ENCODE measurements at places on chromosomes 6 and 20.

GRCh38 chr6:127096167-127096566 is 22.3 kb upstream of the RSPO3 start:
- no peak for DNase-seq

DNA sequence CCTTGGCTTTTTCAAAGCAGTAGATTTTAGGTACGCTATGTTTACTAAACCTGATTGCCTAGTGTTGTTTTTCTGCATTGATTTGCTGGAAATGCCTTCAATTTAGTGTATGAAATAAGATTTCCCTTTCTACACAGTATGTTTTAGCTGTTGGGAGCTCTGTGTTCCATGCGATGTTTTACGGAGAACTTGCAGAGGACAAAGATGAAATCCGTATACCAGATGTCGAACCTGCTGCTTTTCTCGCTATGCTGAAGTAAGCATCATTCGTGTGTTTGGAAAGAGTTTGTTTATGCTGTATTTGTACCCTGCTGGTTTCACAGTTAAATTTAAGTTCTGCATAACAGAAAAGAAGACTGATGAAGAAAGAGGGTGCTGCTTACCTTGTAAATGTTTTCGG is 1.9 kb downstream of the BTBD3 start:
- no peak for DNase-seq

DNA sequence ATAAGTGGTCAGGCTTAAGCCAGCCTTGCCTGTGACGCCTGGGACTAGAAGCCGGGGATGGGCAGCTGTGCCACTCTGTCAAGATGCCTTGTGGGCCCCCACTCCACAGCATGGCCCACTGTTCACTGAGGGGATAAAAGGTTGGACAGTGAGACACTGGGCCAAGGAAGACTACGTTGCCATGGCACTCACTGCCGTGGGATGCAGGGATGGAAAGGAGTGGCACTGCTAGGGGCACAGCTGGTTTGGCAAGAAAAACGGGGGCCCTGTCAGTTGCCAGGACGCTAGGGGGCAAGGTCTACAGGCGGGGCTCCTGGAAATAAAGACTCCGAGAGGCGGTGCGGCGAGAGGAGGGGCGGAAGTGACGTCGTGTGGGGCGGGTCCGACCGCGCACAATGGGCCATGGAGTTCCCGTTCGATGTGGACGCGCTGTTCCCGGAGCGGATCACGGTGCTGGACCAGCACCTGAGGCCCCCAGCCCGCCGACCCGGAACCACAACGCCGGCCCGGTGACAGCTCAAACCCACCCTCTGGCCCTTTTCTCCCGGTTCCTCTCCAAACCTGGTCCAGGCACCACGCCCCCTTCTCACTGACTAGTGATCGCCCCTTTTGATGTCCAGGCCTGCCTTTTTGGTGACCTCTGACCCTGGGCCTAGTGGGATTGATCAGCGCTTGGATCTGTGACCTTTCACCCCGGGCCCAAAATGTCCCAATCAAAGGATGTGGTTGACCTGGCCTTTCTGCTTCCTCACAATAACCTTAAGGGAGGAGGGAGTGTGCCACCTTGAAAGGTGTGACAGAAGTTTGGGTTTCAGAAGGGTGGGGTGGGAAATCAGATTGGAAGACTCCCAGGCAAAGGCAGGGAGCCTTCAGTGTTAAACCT is at the start of gene ATAT1:
Gene ATAT1, plus strand, starts transcription at position 391 of the 883 bp plus-strand sequence.
- DNase-seq = no peak

- DNase-seq = no peak
These were observed 2.9 kb upstream of the HIVEP2 start for GRCh38 chr6:142947714-142948480.

- DNase-seq = no peak
These were observed 88.2 kb upstream of the DST start for GRCh38 chr6:56730663-56731529.

DNA sequence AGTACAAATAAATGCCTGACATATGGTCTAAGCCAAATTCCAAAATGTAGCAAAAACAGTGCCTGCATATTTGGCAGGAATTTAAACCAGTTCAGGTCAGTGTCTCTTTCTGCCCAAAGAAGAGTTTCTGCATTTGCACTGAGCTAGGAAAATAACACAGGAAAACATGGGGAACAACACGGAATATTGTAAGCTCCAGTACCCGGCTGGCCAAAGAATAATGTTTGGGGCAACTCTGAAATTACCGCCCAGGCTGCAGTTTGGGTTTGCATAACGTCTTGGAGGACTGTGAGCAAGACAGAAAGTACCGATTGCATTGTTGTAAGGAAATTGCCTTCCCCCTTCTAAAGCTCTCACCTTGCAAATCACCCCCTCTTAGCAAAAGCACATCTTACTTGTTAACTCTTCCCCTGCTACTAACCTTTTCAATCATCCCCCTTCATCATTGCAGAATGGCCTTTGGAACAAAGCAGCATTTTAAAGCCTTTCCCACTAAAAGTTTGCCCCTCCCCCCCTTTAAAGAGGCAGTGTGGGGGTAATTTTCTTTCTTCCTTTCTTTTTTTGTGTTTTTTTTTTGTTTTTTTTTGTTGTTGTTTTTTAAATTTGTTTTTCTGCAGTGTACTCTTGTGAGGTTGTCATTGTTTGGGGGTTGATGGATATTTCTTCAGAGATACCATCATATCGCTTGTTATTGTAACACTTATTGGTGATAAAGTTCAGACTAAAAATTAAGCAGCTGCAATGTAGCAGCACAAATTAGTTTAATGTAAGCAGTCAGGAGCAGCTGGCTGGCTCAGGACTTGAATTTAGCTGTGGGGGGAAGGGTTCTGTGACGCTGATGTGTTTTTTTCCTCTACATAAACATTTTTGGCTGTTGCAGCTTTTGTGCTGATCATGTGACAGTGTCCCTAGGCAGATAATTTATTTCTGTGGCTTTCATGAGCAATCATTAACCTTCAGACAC is 100.0 kb upstream of the CITED2 start:
- peak; percentile 84 for DNase-seq

- no peak for DNase-seq
These were observed 24.7 kb downstream of the ENTPD6 start for GRCh38 chr20:25220021-25220730.

DNA sequence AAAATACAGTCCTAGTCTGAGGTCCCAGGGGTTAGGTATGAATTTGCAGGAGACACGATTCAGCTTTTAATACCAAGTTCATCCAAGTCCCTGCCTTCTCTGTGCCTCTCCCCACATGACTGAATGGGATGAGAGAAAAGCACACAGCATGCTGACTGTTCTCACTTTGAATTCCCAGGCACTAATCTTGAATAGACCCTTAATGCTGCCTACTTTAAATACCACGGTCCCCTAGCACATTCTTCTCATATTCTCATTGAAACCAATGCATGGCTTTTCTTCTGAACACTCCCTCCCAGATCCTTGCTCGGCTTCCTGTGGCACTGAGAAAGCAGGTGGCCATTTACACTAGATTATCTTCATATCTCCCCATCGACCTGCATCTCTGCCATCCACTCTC is 30.1 kb upstream of the SCAF8 start:
- DNase-seq = no peak

DNA sequence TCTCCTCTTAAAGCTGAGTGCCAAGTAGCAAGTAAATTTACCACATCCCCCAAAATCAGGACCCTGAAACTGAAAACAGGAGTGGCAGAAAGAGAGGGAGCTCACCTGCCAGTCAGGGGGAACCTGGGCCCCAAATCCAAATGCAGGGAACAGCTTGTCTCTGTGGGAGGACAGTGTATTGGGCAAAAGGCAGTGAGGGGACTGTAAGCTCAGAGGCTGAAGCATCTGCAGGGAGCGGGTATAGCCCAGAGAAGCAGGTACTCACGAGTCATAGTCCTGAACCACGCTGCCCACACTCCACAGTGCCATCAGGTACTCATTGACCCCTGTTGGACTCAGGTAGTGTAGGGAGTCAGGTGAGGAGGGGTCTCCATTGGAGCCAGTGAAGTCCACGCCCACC is 15.0 kb downstream of the SPAG4 start:
- DNase-seq = no peak

DNA sequence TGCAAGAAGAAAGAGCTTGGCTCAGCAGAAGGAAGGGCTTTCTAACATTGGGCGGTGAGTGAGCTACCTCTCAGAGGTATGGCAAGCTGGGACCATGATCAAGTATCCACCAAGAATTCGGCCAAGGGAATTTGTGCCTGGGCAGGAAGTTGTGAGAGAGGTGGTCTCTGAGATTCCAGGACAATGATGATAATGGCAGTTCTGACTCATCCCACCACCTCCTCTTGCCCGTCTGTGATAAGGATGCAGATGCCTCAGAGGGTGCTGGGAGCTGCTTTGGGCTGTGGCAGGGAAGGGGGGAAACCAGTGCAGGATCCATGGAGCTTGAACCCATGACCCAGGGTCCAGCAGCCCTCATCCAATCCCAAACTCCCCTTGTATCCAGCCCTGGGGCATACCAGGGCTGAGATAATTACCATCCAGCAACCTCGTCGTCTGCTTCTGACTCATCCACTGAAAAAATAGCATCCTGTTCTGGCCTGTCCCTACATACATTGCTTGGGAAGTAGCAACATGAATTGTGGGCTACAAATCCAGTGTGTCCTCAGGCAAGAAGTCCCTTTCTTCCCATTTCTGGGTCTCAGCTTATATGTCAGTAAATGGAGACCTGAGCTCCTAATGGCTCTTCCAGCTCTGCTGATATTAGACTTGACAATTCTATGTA is 5.9 kb downstream of the TGM6 start:
- DNase-seq = no peak

- no peak for DNase-seq
These were observed 3.1 kb downstream of the NCOA7 start for GRCh38 chr6:125793863-125794262.

DNA sequence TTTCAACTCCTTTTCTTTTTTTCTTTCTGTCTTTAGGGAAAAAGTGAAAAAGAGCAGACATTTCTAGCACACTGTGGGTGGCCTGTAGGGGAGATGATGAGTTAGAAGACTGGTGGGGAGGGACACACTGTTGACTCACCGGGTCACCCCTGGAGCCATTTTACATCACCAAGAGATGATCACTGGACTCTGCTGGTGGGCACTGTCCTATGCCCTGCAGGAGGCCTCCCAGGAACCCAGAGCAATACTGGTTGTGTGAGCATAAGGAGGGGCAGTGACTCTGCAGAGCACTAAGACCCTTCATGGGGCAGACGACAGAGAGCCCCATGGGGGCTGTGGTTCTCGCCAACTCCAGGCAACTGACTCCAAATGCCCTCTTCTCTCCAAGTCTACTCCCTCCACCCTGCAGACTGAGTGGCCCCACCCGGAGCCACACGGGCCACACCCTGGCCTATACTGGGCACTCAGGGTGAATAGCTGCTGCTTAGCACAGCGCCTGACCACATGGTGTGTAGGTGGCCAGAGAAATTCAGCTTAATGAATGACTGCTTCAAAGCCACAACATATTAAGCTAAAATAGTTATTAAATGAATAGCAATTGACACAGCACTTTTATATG is 177.5 kb downstream of the CDC5L start:
- no peak for DNase-seq

DNA sequence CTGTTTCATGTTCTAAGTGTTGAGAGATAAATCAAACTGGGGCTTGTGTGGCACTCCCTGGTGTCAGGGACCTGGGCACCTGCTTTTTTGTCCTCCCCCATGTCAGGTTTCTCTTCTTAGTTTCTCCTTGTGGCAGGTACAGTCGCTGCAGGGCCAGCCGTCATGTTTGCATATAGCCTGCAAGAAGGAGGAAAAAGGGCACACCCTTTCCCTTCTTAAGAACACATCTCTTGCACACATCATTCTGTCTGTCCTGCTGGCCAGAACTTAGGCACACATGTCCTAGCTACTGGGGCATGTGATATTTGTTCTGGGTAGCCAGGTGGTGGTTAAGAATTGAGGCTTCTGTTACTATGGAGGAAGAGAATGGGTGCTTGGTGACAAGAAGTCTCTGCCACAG is 27.9 kb downstream of the CDC5L start:
- DNase-seq = no peak

- DNase-seq = no peak
These were observed 29.2 kb downstream of the MDN1 start for GRCh38 chr6:89790403-89790802.

GRCh38 chr20:6519556-6519955 is 247.9 kb upstream of the BMP2 start:
- no peak for DNase-seq

GRCh38 chr20:40689100-40689942 is at the start of gene MAFB:
Gene MAFB (minus strand): TSS chr20:40689236. CDS start chr20:40688850, 386 bp downstream.
- peak; percentile 80 for DNase-seq

GRCh38 chr20:35307666-35308653 is 15.7 kb upstream of the FAM83C start:
- DNase-seq = no peak

DNA sequence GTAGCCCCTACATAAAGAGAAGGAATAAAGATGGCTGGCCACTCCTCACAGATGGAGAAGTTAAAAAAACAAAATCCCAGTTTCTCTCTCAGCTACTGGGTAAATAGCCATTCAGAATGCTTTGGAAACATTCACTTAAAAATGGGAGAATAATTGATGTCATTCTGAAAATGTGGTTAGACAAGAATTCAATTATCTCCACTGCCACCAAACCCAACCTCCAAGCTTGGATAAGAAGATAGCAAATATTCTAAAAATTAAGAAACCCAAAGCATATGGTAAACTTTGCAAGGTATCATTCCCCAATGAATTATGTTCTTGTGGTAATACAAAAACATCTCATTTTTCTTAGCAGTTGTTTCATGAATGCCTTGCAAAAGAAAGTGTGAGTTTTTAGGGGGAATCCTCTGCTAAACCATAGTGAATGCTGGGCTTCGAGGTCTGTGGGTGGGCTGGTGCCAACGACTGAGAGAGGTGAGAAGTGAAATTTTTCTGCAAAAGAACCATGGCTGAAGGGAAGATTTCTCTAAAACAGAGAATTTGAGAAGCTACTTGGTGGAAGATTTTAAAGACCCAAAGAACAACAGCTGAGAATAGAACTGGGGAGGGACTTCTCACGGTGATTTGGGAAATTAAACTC is 497.9 kb upstream of the JARID2 start:
- DNase-seq = no peak

- no peak for DNase-seq
These were observed 59.2 kb upstream of the DUSP22 start for GRCh38 chr6:232982-233640.

DNA sequence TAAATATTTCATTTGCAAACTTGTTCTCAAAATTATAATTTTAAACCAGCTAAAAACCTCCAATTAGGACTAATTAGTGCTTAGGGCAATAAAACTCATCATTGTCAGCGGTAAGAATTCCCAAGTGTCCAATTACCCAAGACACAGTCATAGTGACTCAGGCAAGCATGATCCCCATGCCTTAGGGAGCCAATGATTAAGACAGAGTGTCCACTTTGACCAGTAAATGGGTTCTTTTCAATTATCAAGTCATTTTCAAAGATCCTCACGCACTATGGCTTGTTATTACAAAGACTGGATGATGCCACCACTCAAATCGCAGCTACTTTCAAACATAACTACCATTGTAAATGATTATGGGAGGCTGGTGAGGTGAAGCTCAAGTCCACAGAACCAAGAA is 114.0 kb downstream of the BFSP1 start:
- no peak for DNase-seq

- DNase-seq = no peak
These were observed 17.5 kb upstream of the FAM110A start for GRCh38 chr20:815914-816606.

GRCh38 chr6:82073484-82073883 is 174.1 kb downstream of the IBTK start:
- DNase-seq = peak; percentile 39

Measured in NCI-H1417 treated with DMSO at 0.1 percent for 48 hours (cell line).